CD4-positive, alpha-beta T cell treated with Interleukin-6 for 4 hours (primary cell): ENCODE measurements at places on chromosomes 1 and 21.
A peak's percentile ranks its signal among the peaks of the same experiment; 100 is the strongest.

GRCh38 chr1:161074676-161075368 lies 5.1 kb upstream of the ARHGAP30 start:
- DNase-seq: no peak

GRCh38 chr1:200290010-200290685 lies 119.7 kb downstream of the ZNF281 start:
- no peak for DNase-seq

GRCh38 chr1:113991467-113991997 lies 12.3 kb downstream of the OLFML3 start:
- DNase-seq: no peak

- DNase-seq: no peak
Observed at GRCh38 chr1:76615253-76616035, 251.8 kb upstream of the ST6GALNAC5 start.

DNA sequence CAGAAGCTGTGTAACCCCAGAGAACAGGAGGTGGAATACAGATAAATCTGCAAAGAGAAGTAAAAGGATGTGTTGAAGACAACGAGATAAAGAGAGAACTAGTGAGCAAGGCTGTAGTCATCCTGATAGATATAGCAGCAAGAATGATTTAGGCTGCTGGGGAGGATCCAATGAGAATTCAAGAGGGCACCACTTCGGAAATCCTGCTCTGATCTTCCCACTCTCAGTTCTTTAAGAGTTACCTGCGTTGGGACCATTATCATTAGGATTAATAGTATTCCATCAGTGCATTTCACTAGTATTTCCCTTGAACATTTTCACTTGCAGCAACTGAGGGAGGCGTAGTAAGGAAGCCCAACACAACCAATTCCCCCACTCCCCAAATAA lies at the start of gene BRINP3:
TSS of gene BRINP3 (minus strand) at position 103 of the 387 bp plus-strand sequence.
- no peak for DNase-seq

DNA sequence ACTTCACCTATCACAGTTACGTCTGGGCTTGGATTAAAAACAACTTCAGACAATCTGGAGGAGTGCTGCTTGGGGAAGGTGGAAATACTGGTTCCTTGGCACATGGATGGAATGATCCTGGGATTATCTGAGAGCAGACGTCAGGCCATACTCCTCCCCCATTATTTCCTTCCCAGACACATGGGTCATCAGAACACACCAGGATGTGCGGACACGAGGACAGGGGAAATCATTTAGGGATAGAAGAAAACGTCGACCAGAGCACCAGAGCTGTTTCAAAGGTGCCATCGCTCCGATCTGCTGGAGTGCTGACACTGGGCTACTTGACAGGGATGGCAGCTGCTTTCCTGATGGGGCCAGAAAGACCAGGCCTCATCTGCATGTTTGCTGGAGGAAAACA lies 31.8 kb upstream of the ANGPTL7 start:
- DNase-seq: no peak

GRCh38 chr1:168135921-168136708 lies 615 bp downstream of the GPR161 start:
- DNase-seq: peak; percentile 15

DNA sequence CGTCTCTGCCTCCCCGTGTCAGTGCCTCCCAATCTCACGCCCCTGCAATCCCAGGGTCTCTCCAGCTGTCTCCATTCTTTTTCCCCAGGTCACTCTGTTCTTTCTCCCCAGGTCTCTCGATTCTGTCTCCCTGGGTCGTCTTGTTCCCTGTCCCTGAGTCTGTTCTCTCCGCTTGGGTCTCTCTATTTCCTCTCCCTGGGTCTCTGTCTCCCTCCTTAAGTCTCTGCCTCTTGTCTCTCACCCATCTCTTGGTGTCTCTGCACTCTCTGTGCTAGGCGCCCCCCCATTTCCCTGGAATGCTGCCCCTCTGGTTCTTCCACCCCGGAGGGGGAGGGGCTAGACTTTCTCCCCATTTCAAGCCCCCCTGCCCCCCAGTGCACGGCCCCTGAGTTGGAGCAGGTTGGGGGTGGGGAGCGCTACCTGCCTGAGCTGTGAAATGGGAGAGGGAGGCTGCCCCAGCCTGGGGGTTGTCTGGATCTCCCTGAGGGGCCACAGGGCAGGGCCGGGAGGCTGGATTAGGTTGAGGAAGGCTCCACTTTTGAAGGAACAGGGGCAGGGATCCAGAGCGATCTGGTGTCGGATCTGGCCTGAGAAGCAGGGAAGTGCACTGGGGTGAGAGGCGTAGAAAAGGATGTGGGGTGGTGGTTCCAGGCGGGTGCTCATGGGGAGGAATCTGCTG lies 1.4 kb downstream of the PTPRF start:
- no peak for DNase-seq

DNA sequence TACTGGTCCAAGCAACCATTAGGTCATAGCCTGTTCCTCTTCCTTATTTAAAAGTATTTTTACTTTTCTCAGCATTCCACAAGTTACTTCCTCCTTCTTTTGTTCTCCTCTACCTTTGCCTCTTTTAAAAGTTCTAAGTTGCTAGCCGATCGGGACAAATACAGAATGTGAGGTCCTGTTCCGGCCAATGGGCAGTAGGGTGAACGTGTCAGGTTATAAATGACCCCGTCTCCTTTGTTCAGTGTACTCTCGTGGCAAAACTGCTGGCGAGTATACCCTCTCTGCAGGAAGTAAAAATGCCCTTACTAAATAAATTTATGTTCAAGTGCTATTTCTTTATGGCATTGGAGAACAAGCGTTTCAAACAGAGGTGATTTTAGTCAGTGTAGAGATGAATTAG lies 2.5 kb downstream of the ADCY10 start:
- DNase-seq: no peak

DNA sequence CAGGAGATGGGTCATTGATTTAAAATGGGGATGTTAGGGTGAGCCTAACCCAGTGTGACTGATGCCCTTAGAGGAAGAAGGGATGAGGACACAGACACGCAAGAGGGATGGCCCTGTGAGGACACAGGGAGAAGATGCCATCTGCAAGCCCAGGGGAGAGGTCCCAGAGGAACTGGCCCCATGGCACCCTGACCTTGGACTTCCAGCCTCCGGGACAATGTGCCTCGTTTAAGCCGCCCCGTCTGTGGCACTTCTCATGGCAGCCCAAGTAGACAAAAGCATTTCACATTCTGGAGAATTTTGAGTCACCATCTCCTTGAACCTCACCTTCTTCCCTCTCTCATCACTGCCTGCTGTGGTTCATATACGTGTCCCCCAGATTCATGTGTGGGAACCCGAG lies 20.1 kb upstream of the PCBP3 start:
- DNase-seq: no peak

- DNase-seq: no peak
Observed at GRCh38 chr1:14970115-14970798, 183.3 kb upstream of the TMEM51 start.

GRCh38 chr1:181151378-181152326 lies 63.2 kb downstream of the IER5 start:
- DNase-seq: no peak

DNA sequence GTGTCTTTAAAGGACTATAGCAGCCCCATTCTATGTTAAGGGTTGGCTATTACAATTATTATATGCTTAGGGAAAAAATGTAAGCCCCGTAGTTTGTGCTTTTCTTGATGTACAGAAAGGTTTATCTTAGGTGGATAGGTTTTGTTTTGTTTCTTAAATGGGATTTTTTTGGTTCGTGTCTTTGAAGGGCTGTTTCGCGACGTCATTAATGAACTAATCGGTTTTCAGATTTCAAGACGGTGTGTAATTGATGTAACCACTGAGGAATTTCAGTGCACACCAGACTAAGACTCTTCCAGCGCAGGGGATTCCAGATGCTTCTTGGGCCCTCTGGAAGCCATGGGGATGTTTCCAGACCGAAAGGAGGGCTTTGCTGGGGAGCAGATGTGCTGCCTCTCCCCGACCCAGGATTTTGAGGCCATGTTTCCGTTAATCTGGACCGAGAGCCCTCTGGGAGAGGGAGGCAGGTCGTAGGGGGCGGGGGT lies 4.8 kb upstream of the SIM2 start:
- DNase-seq: no peak
